ELR (cell line): ENCODE measurements at places on chromosomes 6 and 20.

DNA sequence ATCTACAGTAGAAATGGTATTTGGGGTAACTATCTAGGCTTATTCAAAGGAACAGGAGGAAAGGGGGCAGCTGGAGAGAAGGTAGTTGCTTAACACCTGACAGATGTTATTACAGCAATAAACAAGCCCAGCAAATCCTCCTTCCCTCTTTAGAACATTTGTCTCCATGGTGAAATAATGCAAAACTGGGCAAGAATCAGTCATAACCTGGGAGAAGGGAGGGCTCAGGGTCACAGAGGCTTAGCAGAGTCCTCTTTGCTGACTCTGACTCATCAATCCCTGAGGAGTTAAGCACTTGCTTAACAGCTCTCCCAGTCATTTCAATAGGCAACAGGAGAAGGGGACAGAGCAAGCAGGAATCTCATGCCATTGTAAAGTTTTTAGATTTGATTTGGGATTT, 230.3 kb downstream of the IBTK start:
- DNase-seq = peak; percentile 89

DNA sequence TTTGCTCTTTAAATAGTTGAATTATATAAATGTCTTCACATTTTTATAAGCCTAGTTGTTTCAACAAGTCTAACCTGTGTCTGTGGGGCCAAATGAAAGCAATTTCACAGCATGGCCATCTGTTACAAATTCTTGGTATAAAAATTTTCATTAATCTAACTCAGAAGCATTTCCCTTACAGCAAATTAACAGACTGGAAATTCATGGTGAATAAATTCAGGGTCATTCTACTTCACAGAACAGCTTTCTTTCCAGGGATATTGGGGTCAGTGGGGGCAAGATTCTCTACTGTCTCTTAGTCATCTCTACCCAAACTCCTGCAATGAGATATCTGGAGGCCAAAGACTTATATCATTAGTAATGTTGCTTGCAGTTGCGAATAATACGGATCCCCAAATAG, 352.1 kb downstream of the MMUT start:
- DNase-seq = no peak

DNA sequence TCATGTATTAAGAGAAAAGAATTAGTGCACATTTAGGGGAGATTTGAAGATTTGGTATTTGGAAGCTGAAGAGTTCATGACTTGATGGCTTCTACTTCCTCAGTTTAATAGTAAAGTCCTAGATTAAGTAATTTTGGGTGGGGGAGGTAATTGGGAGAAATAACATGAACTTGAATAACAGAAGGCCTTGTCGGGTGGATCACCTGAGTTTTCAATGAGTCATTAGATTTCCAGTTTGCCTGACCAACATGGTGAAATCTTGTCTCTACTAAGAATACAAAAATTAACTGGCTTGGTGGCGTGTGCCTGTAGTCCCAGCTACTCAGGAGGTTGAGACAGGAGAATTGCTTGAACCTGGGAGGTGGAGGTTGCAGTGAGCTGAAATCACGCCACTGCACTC, 181.0 kb downstream of the GJA1 start:
- DNase-seq = no peak

DNA sequence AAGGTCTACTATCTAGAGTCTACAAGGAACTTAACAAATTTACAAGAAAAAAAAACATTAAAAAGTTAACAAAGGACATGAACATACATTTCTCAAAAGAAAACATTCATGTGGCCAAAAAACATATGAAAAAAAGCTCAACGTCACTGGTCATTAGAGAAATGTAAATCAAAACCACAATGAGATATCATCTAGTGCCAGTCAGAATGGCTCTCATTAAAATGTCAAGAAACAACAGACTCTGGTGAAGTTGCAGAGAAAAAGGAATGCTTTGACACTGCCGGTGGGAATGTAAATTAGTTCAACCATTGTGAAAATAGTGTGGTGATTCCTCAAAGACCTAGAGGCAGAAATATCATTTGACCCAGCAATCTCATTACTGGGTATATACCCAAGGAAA, 48.3 kb downstream of the OGFRL1 start:
- DNase-seq = no peak

DNA sequence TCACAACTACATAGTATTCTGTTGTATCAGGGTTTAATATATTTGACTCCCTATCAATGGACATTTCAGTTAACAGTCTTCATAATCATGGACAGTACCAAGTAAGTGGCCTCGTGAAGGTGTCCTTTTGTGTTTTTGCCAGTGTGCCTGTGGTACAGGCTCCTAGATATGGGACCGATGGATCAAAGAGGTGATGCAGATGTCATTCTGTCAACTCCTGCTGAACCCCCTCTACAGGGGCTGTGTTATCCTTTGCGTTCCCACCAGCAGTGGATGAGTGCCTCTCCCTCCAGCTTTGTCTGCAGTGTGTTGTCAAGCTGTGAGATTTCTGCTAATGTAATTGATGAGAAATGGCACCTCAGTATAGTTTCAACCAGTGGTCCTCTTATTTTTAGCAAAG, 210.7 kb downstream of the QKI start:
- DNase-seq = no peak

- no peak for DNase-seq
These were observed 195.7 kb downstream of the FARS2 start for GRCh38 chr6:5457041-5457440.

DNA sequence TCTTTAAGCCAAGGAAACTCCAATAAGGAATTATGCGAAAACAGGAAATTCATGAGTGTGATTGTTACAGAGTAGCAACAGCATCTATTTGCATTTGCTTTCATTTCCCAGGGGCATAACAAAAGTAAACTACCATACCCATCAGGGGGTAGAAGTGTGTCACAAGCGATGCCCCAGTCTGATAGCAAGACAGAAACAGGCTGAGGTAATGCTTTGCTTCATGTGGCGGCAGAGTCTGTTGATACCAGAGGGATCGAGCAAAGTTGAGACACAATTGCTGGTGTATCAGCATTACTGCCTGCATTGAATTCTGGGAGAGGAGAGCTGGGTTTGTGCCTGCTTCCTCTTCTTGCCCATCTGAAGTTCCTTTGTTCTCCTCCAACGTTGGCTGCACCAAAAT, 51.2 kb upstream of the LYRM2 start:
- no peak for DNase-seq
